ENCODE measurements at places on chromosomes 3 and 15. TPM values are rescaled to one million over a fixed set of nuclear protein-coding genes. Genes with fewer than 3 reads are reported as not detected.

- no peaks in the 10 kb centered on the region for H3K36me3 ChIP-seq
- H3K4me1 ChIP-seq, result no peaks in the 10 kb centered on the region
- H3K27me3 ChIP-seq, result no peaks in the 10 kb centered on the region
- no peak overlapping the region for H3K4me3 ChIP-seq
- H3K27ac ChIP-seq, result no peak overlapping the region
- no peak for DNase-seq
Observed at GRCh38 chr3:158460926-158461325, 110.1 kb upstream of the MLF1 start.

GRCh38 chr3:48930590-48930989 lies 11.9 kb downstream of the ARIH2 start:
- no peak overlapping the region for H3K4me3 ChIP-seq
- no peak overlapping the region for H3K27ac ChIP-seq
- H3K4me1 ChIP-seq, result no peaks in the 10 kb centered on the region
- H3K36me3 ChIP-seq, result peaks cover 4% of the 10 kb centered on the region

GRCh38 chr15:95448531-95449229 lies 881.8 kb upstream of the NR2F2 start:
- DNase-seq, result no peak
- H3K27ac ChIP-seq, result no peak overlapping the region
- H3K36me3 ChIP-seq, result no peaks in the 10 kb centered on the region
- H3K4me1 ChIP-seq, result no peaks in the 10 kb centered on the region

- no peaks in the 10 kb centered on the region for H3K27me3 ChIP-seq
- no peaks in the 10 kb centered on the region for H3K36me3 ChIP-seq
- H3K4me1 ChIP-seq, result no peaks in the 10 kb centered on the region
- no peak overlapping the region for H3K4me3 ChIP-seq
- DNase-seq, result no peak
Observed at GRCh38 chr15:71052356-71052755, 62.9 kb upstream of the THSD4 start.

LRTM1 gene
- not detected for total RNA-seq

P2RY14 gene
- 1.9 TPM for total RNA-seq

DUOX1 gene
- 7.2 TPM for total RNA-seq

ADGRG7 gene
- total RNA-seq, result not detected

HRH1 gene
- 4.2 TPM for total RNA-seq

ACTRT3 gene
- total RNA-seq, result 4.6 TPM

Measured in breast epithelium (tissue), 4 donors.